ENCODE measurements at places on chromosomes 2 and 18.

- DNase-seq: no peak
Observed at GRCh38 chr2:109279243-109279860, 150.3 kb downstream of the SH3RF3 start.

GRCh38 chr2:173793709-173794565 lies 171.2 kb downstream of the SP3 start:
- DNase-seq: no peak

DNA sequence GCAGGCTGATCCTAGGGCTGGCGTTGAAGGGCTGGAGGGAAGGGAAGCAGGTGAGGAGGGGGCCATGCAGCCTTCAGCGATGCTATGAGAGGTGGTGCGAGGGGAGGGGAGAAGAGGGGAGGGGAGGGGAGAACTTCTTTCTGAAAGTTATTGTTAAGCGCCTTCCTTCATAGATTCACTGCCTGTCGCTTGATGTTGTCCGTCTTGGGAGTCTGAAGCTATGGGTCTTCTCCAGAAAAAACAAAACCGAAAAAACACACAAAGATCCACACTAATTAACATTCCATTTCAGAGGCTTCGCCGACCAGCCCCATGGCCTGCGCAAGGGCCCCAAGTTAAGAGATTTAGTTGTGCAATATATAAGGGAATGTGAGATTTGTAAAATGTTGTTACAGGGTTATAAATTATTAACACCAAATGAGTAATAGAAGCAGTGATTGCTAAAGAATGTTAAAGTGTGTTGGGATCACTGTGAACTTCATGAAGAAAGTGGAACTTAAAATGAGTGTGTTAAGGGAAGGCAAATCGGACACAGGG lies 758 bp downstream of the CFAP221 start:
- DNase-seq: no peak

DNA sequence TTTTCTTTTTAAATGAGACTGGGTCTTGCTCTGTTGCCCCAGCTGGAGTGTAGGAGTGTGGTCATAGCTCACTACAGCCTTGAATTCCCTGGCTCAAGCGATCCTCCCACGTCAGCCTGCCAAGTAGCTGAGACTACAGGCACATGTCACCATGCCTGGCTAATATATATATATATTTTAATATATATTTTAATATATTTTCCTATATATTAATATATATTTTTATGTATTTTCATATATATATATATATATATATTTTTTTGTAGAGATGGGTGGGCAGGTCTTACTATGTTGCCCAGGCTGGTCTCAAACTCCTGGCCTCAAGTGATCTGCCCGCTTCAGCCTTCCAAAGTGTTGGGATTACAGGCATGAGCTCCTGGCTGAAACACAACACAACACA lies 144.5 kb upstream of the GATA6 start:
- DNase-seq: no peak

DNA sequence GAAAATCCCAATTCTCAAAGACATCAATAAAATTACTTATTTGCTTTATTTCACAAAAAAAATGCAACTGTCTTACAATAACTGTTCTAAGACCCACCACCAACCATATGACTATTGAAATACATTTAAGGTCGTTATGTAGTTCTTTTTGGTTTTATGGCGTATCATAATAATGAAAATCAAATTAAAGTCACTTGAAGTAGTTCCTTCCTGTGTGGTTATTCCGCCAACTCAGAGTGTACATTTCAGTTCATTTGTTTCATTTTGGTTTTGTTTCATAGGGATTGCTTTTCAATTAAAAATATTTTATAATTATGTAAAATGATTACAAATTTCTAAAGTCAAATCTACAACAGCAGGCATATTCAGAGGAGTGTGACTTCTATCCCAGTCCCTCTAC lies 45.9 kb upstream of the AAK1 start:
- no peak for DNase-seq

GRCh38 chr18:43574974-43575373 lies 297.7 kb upstream of the SYT4 start:
- no peak for DNase-seq

DNA sequence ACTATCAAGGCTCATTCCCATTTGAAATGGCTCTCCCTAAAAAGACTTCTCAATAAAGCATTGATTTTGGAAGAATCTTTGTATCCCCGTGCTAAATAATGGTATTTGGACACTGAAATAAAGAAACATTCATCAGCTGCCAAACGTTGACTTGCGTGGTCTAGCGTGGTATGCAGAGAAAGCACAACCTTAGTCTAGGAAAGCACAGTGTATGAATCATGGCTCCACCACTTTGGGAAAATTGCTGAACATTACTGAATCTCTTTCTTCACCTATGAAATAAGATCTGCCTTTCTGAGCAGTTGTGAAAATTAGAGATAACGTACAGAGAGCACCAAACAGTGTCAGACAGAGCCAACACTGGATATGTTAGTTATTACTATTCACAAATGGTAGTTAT lies 353.9 kb downstream of the SS18 start:
- no peak for DNase-seq

DNA sequence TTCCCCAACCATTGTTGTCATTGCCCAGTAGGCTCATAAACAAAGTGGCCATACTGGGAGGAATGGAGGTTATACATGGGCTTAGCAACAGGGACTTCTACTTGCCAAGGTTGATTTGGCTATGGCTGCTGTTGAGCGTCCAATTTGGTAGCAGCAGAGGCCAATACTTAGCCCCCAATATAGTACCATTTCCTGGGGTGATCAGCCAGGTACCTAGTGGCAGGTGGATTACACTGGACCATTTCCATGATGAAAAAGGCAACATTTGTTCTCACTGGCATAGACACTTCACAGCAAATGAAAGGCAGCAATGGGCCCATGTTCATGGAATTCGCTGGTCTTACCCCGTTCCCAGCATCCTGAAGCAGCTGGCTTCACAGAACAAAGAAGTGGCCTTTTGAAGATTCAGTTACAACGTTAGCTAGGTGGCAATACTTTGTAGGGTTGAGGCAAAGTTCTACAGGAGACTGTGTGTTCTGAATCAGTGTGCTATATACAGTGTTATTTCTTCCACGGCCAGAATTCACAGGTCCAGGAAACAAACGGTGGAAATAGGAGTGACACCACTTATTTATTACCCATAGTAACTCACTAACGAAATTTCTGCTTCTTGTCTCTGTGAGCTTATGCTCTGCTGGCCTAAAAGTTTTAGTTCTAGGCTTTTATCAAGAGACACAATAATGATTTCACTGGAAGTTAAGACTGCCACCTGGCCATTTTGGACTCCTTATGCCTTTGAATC lies 37.5 kb downstream of the FBXO11 start:
- DNase-seq: no peak

- DNase-seq: no peak
Observed at GRCh38 chr2:200259577-200259957, 46.9 kb upstream of the SPATS2L start.

- DNase-seq: no peak
Observed at GRCh38 chr2:39684464-39684863, 18.7 kb downstream of the TMEM178A start.

DNA sequence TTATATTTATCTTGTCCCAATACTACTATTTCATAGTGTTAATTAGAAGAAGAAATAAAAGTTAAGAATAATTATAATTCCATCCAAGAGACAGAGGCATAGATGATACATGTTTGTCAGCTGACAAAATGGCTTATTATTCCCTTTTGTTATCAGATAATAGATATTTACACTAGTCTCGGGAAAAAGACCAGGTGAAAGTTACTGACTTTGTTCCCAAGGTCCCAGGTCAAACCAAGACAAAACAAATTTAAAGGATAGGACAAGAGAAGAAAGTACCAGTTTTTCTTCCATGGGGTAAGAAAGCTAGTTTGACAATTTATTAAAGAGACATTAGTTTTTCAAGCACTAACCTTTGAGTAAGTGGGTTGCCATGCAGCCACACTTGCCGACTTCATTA lies 73.2 kb downstream of the TTN start:
- DNase-seq: no peak

- DNase-seq: no peak
Observed at GRCh38 chr18:22432657-22433137, 15.0 kb upstream of the CTAGE1 start.

DNA sequence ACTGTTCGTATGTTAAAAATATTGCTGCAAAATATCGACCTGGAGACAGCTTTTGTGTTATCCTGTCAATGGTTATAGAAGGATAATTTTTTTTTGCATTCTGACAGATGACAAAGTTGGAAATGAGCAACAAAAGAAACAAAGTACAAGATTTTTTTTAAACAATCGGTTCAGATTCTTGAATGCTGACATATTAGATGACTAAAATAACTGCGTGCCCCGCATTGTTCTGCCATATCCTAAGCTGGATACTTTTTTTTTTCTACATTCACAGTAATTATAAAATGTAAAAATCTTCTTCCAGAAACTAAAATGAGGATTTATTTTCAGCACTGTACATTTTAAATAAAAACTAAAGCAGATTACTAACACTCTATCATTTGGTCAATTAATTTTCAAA lies 67.1 kb downstream of the ABCG8 start:
- DNase-seq: no peak

DNA sequence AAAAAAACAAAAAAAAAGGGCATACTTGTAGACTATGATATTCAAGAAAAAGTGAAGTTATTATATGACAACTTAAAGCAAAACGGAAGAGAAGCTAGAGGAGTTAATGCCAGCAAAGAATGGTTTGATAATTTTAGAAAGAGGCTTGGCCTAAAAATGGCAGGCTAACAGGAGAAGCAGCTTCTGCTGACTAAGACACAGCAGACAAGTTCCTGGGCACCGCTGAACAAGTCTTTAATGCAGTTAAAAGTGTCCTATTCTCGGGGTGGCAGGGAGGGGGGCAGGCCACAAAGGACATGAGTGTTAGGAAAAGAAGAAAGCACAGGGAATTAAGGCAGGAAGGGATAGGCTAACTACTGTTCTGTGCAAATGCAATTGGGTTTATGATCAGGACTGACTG lies 50.3 kb upstream of the GAREM2 start:
- no peak for DNase-seq

DNA sequence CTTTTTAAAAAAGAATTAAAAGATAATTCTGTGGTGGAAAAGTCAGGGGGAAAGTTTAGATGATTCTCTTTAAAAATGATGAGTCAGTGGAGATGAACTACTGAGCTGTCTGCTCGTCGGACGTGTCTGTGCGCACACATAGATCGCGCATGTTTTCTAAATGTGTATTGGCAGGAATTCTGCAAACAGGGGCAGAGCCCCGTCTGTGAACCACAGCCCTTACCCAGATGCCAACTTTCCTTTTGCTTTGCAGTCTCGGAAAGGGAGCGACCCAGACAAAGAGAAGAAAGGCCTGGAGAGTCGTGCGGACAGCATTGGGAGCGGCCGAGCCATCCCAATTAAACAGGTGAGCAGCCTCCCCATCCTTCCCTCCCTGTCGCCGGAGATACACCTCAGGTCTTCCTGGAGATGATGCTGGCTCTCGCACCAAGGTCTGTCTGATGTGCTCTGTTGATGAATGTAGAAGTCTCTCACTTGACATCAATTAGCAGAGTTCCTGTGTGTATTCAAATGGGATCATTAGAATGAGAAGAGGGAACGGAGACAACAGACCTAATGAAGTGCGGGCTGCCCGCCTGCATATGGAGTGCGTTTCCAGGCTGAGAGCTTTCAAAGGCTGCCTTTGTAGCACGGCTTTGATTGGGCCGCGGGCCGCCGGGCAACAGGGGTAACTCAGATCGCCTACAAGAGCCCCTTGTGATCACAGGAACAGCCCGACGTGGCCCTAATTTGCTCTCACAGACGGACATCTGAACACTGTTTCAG lies 313.3 kb downstream of the AGAP1 start:
- DNase-seq: no peak

DNA sequence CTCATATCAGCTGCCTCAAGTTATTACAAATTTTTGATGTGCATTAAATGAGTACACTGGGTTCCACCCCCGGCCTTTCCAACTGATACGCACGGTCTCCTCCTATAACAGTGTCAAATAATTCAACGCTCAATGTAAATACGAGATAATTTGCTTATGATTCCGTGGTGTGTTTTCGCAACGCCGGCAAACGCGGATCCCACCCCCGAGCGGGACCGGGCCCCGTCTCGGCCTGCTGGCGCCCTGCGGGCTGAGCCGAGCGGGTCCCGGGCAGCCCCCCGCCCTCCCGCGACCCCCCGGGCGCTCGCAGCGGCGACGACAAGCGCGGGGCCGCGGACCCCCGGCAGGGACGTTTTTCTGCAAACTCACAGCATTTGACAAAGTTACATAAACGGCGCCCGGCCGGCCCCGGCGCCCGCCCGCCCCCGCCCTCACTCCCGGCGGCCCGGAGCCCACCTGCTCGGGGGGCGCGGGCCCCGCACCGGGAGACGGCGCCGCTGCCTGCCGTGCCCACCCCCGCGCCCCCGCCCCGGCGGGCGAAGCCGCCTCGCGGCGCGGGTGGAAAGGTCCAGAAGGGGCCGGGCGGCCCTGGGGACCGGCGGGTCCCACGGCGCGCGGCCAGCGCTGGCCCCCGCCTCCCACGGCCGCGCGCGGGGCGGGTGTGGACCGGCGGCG lies 762 bp downstream of the HDAC4 start:
- DNase-seq: peak; percentile 28

DNA sequence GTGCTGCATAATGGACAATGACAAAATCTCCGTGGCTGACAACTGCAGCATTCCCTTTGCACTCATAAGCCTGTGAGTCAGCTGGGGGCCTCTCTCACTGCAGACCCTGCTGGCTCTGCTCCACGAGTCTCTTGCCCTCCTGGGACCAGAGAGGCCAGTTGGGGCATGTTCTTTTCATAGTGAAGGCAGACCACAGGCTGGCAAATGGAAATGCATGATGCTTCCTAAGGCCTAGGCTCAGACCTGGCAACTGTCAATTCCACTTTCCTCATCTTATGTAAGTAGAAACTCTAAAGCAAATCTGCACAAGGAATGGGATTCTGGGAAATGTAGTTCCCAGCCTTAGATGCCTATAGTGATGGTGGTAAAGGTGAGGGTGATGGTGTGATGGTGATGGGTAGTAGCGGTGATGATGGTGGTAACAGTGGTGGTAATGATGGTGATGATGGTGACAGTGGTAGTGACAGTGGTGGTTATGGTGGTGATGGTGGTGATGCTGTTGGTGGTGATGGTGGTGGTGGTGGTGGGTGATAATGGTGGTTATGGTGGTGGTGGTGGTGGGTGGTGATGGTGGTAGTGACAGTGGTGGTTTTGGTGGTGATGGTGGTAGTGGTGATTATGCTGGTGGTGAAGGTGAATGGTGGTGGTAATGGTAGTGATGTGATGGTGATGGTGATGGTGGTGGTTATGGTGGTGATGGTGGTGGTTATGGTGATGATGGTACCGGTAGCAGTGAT lies 185.8 kb upstream of the ARL4C start:
- no peak for DNase-seq

DNA sequence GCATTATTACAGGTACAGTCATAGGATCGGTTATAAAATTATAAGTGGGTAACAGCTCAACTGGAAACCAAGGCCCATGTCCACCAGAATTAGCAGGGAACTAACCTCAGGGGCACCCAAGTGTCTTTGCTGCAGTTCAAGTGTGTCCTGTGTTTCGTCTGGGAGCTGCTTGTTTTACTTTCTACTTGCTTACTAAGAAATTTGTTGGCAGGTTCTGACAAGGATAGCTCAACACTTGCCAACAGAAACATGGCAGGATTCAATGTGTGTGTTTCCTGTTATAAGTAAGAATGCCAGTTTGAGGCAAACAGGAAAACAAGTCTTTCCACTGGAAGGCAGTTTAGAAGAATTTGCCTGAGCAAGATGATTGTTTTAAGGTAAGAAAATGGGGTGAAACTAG lies 104.5 kb downstream of the EPHA4 start:
- no peak for DNase-seq

Measured in DND-41 (cell line).